ENCODE measurements at places on chromosomes 4 and X.

DNA sequence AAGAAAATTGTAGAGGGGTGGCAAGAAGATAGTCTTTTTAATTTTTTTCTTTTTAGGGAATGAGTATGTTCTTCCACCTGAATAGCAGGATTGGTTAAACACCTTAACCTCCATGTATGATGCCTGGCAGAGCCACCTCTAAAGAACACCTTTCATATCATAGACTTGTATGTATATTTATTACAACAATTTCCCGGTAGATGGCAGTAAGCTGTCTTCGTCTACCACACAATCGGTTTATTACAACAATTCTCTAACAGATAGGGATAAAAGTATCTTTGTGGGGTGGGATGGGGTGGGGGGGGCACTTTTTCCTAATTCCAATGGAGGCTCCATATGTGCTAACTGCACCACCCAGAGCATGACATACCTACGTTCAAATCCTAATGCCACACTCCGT, 255.5 kb downstream of the LDB2 start:
- no peak for DNase-seq

DNA sequence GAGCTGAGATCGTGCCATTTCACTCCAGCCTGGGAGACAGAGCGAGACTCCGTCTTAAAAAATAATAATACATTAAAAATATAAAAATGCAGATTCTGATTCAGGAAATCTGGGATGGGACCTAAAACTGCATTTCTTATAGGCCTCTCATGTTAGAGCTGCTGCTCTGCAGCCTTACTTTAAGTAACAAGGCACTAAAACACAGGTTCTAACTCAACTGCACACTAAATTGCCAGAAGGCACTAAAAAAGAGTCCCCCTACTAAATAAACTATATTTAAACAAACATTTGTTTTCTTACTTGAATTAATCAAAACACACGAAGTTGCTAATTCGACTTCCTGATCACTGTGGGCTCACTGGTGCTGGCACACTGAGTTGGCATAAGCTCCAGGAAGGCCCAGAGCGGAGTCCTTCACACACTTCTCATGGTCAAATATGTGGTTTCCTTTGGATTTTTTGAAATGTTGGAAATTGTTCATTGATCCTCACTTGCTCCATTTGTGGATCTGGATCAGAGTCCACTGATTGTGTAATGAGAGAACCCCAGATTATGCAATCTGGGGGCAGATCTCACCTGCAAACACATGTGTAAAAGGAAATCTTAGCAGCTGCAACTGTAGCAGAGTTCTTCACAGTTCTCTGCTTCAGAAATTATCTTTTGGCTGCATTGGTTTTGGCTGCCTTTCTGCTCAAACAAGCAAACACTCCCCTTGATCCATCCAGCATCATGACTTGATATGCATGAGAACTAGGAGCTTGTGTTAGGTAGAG, 59.3 kb downstream of the AFF1 start:
- no peak for DNase-seq

DNA sequence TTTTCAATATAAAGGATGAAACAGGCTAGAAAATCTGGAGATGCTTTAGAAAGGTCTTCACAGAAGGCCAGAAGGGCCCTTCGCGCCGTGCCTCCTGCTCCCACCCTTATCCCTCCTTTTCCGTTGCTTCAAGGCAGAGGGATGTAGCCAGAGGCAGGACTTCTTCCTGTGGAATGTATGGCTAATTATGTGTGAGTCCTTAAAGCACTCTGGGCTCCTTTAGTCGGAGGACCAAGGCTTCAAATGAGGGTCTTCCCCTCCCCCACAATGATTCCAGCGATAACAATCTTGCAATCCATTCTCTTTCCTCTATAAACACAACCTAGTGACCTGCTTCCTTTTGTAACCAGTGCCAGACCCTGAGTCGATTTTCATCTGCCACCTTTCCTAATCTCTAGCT, 103.5 kb downstream of the GPC3 start:
- DNase-seq = no peak

GRCh38 chrX:139795196-139795595, 87.2 kb upstream of the MCF2 start:
- DNase-seq = no peak

GRCh38 chrX:117969782-117970181, 146.8 kb downstream of the KLHL13 start:
- no peak for DNase-seq

DNA sequence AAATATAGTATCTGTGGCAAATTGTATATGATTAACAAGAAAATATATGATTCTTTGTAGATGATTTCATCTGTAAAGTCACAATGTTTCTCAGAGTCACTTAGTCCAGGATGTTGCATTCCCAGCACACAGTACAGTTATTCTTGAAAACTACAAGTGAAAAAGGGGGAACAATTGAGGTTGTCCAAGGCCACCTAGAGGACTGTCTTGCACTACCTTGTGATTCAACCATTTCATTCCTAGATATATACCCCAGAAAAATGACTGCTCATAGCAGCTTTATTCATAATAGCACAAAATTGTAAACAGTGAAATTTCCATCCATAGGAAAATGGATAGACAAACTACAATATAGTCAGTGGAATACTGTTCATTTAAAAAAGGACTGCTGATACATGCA, 16.0 kb downstream of the C4orf33 start:
- no peak for DNase-seq
